Subcutaneous adipose tissue (tissue), 4 donors: ENCODE measurements at places on chromosomes 4 and X. TPM values are rescaled to one million over a fixed set of nuclear protein-coding genes. Genes with fewer than 3 reads are reported as not detected.

KCNE5 gene
- not detected for total RNA-seq

FRAS1 gene
- total RNA-seq, result 2.2 TPM

MAGEA2B gene
- total RNA-seq, result not detected

CHRDL1 gene
- 102 TPM for total RNA-seq

ANOS1 gene
- 3.2 TPM for total RNA-seq

SPANXA1 gene
- total RNA-seq, result not detected

MAGEB10 gene
- not detected for total RNA-seq

VCX gene
- not detected for total RNA-seq

ARR3 gene
- total RNA-seq, result not detected

GAK gene
- total RNA-seq, result 59.7 TPM

RENBP gene
- total RNA-seq, result 14.0 TPM

JADE3 gene
- total RNA-seq, result 6.8 TPM

LGI2 gene
- total RNA-seq, result 4.4 TPM

TMEM31 gene
- total RNA-seq, result not detected

DUSP9 gene
- total RNA-seq, result 0.38 TPM

ABCD1 gene
- 12.4 TPM for total RNA-seq

GC gene
- total RNA-seq, result not detected

KCND1 gene
- total RNA-seq, result 1.7 TPM

SLC6A14 gene
- total RNA-seq, result not detected

PGAM4 gene
- total RNA-seq, result not detected

GAGE12F gene
- total RNA-seq, result not detected

ZNF157 gene
- total RNA-seq, result not detected

UCP1 gene
- not detected for total RNA-seq

SERTM2 gene
- not detected for total RNA-seq

USP38 gene
- 27.2 TPM for total RNA-seq

RAB40A gene
- total RNA-seq, result 0.34 TPM

RHOXF1 gene
- total RNA-seq, result 2.6 TPM

TKTL2 gene
- not detected for total RNA-seq

CENPE gene
- total RNA-seq, result 1.8 TPM

ASB11 gene
- total RNA-seq, result not detected

GYG2 gene
- total RNA-seq, result 289 TPM

CRLF2 gene
- 1.5 TPM for total RNA-seq

TRIM60 gene
- total RNA-seq, result not detected

MAGEC2 gene
- total RNA-seq, result not detected

MAGEA6 gene
- total RNA-seq, result not detected

HTR2C gene
- not detected for total RNA-seq

RHOH gene
- total RNA-seq, result 3.3 TPM

FAM9C gene
- total RNA-seq, result not detected

TEX13C gene
- total RNA-seq, result not detected

PCSK1N gene
- not detected for total RNA-seq

SSX1 gene
- not detected for total RNA-seq

CXXC4 gene
- total RNA-seq, result 0.34 TPM

AFAP1 gene
- total RNA-seq, result 28.3 TPM
